T-helper 17 cell (primary cell): ENCODE measurements at places on chromosomes 13 and 19. TPM values are rescaled to one million over a fixed set of nuclear protein-coding genes. Genes with fewer than 3 reads are reported as not detected.

FAM124A gene
- not detected for total RNA-seq

PDX1 gene
- not detected for total RNA-seq

ZNF44 gene
- total RNA-seq = 35.5 TPM

C1QTNF9B gene
- not detected for total RNA-seq

ACP7 gene
- not detected for total RNA-seq

VAV1 gene
- 83.0 TPM for total RNA-seq

ZNF134 gene
- 20.9 TPM for total RNA-seq

PLK5 gene
- total RNA-seq = not detected

CATSPERD gene
- total RNA-seq = not detected

SLC6A16 gene
- total RNA-seq = 3.7 TPM

GRCh38 chr19:49512970-49513745 is 697 bp downstream of the FCGRT start:
- H3K4me1 ChIP-seq = peaks cover 27% of the 10 kb centered on the region
- no peaks in the 10 kb centered on the region for H3K36me3 ChIP-seq
- peak overlapping the region; percentile 89 for H3K4me3 ChIP-seq
- H3K27me3 ChIP-seq = no peaks in the 10 kb centered on the region
- DNase-seq = no peak

- H3K4me3 ChIP-seq = no peak overlapping the region
- DNase-seq = no peak
- peaks cover 15% of the 10 kb centered on the region for H3K4me1 ChIP-seq
- no peak overlapping the region for H3K27ac ChIP-seq
- no peaks in the 10 kb centered on the region for H3K27me3 ChIP-seq
Measured at GRCh38 chr13:91355099-91355825, 7.8 kb downstream of the MIR17HG start.

GRCh38 chr13:110149036-110149435 is 157.9 kb downstream of the COL4A1 start:
- no peak overlapping the region for H3K4me3 ChIP-seq
- H3K36me3 ChIP-seq = no peaks in the 10 kb centered on the region
- no peak for DNase-seq
- no peak overlapping the region for H3K27ac ChIP-seq
- no peaks in the 10 kb centered on the region for H3K4me1 ChIP-seq

GRCh38 chr13:89660752-89661151 is 1686.7 kb upstream of the MIR17HG start:
- no peaks in the 10 kb centered on the region for H3K36me3 ChIP-seq
- DNase-seq = no peak
- no peaks in the 10 kb centered on the region for H3K27me3 ChIP-seq
- H3K4me1 ChIP-seq = no peaks in the 10 kb centered on the region
- H3K27ac ChIP-seq = no peak overlapping the region
- H3K4me3 ChIP-seq = no peak overlapping the region

DNA sequence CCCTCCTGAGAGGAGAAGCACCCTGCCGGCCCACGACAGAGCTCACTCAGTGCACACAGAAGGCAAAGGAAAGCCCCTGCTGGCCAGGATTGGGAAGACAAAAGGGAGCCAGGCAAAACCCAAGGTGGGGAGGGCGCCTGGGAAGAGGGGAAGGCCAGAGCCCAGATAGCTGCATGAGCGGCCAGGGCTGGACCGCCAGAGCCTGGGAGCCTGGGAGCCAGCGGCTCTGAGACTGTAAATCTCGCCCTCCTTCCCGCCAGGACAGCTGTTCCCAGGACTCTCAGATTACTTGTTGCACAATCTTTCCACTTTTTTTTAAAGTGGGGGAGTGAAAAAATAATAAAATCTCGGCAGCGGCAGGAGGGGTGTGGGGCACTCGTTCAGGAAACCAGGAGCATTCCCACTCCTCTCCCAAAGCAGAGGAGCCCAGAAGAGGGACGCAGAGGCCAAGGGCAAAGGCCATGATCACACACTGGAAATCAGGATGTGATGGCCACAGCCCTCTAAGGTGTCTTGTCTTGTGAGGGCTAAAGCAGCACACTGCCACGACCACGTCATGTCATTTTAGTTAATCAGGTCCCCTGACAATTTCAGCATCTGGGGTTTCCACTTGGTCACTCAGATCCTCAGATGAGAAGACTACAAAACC is 19.6 kb upstream of the EPHX3 start:
- H3K27ac ChIP-seq = no peak overlapping the region
- no peaks in the 10 kb centered on the region for H3K27me3 ChIP-seq
- H3K4me3 ChIP-seq = no peak overlapping the region
- no peak for DNase-seq
- peaks cover 4% of the 10 kb centered on the region for H3K4me1 ChIP-seq
- peaks cover 5% of the 10 kb centered on the region for H3K36me3 ChIP-seq

GRCh38 chr19:9658769-9659168 is 16.1 kb downstream of the ZNF562 start:
- no peaks in the 10 kb centered on the region for H3K27me3 ChIP-seq
- no peak for DNase-seq
- no peak overlapping the region for H3K4me3 ChIP-seq
- H3K27ac ChIP-seq = no peak overlapping the region
- peaks cover 5% of the 10 kb centered on the region for H3K4me1 ChIP-seq
- H3K36me3 ChIP-seq = peaks cover 3% of the 10 kb centered on the region

DNA sequence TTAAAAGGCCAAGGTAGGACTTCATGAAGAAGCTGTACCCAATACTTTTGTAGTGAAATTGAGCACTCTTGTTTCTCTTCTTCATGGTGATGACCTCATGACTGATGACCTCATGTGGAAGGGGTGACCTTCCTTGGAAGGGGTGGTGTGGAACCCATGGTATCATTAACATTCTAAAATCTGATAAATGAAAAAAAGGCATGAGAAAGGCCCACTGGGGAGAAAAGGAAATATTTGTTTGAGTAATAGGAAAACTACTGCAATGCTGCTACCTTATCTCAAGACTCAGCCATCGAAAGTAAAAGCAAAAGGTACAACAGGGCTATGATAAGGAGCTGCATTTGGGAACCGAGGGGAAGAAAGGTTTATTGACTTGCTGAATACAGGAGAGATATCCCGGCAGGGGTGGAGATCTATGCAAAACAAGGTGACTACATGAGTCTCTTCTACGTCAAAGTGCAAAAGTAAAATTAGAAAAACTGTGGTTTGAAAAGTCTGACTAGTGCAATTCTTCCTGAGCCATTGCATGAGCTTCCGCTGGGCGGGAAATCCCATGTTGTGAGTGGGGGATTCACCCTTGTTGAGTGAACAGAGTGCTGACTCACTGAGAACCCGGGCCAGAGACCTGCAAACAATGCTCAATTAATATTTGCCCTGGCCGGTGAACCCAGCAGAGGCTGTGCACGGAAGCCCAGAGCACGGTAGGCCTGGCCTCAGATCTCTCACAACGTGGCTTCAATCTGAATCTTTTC is 138.9 kb upstream of the RFC3 start:
- H3K27ac ChIP-seq = peak overlapping the region; percentile 90
- peaks cover 13% of the 10 kb centered on the region for H3K4me1 ChIP-seq
- no peaks in the 10 kb centered on the region for H3K27me3 ChIP-seq

- H3K4me3 ChIP-seq = no peak overlapping the region
- no peaks in the 10 kb centered on the region for H3K36me3 ChIP-seq
- no peaks in the 10 kb centered on the region for H3K27me3 ChIP-seq
- H3K4me1 ChIP-seq = no peaks in the 10 kb centered on the region
- no peak overlapping the region for H3K27ac ChIP-seq
Measured at GRCh38 chr13:80239116-80239515, 101.8 kb downstream of the SPRY2 start.

DNA sequence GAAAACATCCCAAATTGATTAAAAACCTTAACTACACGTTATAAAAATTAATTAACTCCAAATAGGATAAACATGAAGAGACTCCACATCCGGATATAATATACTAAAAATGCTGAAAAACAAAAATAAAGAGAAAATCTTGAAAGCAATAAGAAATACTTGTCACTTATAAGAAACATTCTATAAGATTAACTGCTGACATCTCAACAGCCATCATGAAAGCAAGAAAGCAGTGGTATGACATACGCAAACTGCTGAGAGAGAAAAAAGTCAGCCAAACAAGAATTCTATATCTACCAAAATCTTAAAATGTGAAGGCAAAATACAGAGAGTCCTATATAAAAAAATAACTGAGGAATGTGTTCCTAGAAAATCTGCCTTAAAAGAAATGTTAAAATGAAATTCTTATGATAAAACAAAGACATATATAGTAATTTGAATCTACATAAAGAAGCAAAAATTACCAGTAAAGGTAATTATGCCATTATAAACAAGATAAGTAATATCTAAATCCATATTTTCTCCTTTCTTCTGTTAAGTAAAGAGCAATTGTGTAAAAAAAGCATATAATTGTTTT is 1851.1 kb downstream of the PCDH9 start:
- H3K27ac ChIP-seq = no peak overlapping the region
- H3K4me1 ChIP-seq = no peaks in the 10 kb centered on the region
- no peaks in the 10 kb centered on the region for H3K36me3 ChIP-seq
- no peak for DNase-seq
- no peaks in the 10 kb centered on the region for H3K27me3 ChIP-seq

DNA sequence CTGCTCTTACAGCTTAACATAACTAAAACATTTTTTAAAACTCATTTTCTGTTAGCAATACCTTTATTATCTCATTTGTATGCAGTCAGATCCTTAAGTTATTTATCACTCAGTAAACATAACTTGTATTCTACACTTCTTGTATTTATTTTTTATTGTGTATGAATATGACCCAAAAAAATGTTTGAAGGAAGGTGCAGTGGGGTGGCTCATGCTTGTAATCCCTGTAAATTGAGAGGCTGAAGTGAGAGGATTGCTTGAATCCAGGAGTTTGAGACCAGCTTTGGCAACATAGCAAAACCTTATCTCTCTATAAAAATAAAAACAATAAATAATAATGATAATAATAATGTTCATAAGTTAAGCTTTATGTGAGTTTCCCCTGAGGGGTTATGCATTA is 1004.8 kb downstream of the SLITRK5 start:
- no peaks in the 10 kb centered on the region for H3K36me3 ChIP-seq
- no peaks in the 10 kb centered on the region for H3K4me1 ChIP-seq
- no peaks in the 10 kb centered on the region for H3K27me3 ChIP-seq
- H3K27ac ChIP-seq = no peak overlapping the region
- DNase-seq = no peak

- no peaks in the 10 kb centered on the region for H3K27me3 ChIP-seq
- no peak for DNase-seq
- no peak overlapping the region for H3K27ac ChIP-seq
- H3K4me3 ChIP-seq = no peak overlapping the region
- peaks cover 3% of the 10 kb centered on the region for H3K4me1 ChIP-seq
- H3K36me3 ChIP-seq = no peaks in the 10 kb centered on the region
Measured at GRCh38 chr19:48928164-48929025, 5.1 kb upstream of the DHDH start.

GRCh38 chr13:113862931-113863523 is 849 bp downstream of the GAS6 start:
- no peaks in the 10 kb centered on the region for H3K36me3 ChIP-seq
- H3K4me3 ChIP-seq = peak overlapping the region; percentile 83
- no peak for DNase-seq
- H3K27ac ChIP-seq = no peak overlapping the region
- peaks cover 40% of the 10 kb centered on the region for H3K27me3 ChIP-seq
- peaks cover 14% of the 10 kb centered on the region for H3K4me1 ChIP-seq

DNA sequence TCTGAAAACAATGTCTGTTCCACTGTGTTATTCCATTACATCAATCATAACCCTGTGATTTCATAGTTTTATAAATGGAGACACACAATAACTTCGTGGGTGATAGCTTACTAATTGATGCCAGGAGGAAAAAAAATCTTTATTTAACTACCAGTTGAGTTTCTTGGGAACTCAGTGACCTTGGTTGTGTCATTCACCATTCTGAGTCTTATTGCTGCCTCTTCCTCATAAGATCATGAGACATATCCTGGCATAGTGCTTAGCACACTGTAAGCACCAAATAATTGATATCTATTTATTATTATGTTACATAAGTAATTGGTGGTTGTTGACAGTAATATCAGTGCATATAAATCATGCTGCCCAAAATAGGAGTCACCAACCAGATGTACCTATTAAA is 39.1 kb upstream of the SIN3B start:
- no peaks in the 10 kb centered on the region for H3K4me1 ChIP-seq
- H3K4me3 ChIP-seq = no peak overlapping the region
- H3K36me3 ChIP-seq = no peaks in the 10 kb centered on the region
- H3K27me3 ChIP-seq = peaks cover 4% of the 10 kb centered on the region
- no peak for DNase-seq

DNA sequence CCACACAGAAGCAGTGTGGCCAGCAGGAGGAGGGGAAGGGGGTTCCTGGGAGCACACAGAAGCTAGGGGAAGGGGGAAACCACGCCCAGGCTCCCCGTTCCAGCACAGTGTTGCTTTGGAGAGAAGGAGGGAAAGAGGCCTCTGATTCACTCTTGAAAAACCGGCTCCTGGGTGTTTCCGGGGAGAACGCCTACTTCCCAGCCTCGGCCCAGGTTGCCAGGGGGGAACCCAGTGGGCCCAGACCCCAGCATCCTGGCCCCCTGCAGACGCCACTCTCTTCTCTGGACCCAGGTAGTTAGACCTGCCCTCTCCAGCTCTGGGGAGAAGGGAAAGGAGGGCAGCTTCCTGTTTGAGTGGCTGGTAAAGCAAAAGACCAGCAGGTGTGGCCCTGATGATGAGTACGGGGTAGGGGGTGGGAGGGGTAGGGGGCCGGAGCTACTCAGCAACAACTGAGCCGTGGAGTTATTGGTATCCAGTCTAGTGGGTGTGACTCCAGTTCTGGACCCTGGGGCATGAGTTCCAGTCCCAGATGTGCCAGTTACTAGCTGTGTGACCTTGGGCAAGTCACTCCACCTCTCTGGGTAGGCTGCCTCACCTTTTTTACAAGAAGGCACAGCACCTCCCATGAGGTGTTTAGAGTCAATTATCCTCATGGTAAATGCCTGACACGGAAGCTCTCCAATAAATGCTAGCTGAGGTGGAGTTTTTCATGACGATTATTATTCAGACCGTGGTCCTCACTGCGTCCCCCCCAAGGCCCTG is 836 bp downstream of the GIPC1 start:
- peak overlapping the region; percentile 88 for H3K4me3 ChIP-seq
- peaks cover 23% of the 10 kb centered on the region for H3K4me1 ChIP-seq
- H3K27me3 ChIP-seq = no peaks in the 10 kb centered on the region
- peaks cover 2% of the 10 kb centered on the region for H3K36me3 ChIP-seq
- peak overlapping the region; percentile 45 for H3K27ac ChIP-seq
- no peak for DNase-seq

- H3K27me3 ChIP-seq = no peaks in the 10 kb centered on the region
- no peak overlapping the region for H3K27ac ChIP-seq
- no peaks in the 10 kb centered on the region for H3K36me3 ChIP-seq
- no peak for DNase-seq
- no peaks in the 10 kb centered on the region for H3K4me1 ChIP-seq
Measured at GRCh38 chr13:67083519-67083918, 146.6 kb downstream of the PCDH9 start.

DNA sequence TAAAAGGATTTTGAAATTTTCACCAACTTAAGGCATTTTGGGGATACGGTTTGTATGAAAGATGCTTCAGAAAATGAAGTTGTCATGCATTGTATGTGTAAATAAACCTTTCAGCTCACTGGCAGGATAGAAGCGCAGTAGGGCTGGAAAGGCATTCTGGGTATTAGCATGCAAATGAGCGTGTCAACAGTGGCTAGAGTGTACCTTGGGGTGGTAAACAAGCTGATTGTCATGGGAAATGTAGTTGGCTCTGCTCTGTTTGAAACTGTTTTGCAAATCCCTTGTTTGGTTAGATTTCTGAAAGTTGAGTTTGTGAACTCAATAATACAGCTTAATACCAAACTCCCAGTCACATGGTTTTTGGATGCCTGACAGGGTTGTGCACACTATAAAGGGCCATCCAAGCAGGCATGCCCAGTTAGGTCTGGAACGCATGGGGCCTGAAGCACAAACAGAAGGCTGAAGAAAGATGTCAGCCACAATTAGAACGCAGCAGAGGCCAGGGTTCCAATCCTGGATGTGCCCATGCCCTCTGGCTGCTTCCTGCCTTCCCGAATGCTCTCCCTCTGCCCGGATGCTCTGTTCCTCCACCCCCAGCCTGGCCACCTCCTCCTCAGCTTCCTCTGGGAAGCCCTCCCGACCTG is 14.6 kb downstream of the GSX1 start:
- H3K4me3 ChIP-seq = no peak overlapping the region
- peaks cover 3% of the 10 kb centered on the region for H3K4me1 ChIP-seq
- no peak overlapping the region for H3K27ac ChIP-seq
